ENCODE measurements at places on chromosomes 5 and 9. TPM values are rescaled to one million over a fixed set of nuclear protein-coding genes. Genes with fewer than 3 reads are reported as not detected.
A peak's percentile ranks its signal among the peaks of the same experiment; 100 is the strongest.

Gene SLC25A2
- not detected for total RNA-seq

DNA sequence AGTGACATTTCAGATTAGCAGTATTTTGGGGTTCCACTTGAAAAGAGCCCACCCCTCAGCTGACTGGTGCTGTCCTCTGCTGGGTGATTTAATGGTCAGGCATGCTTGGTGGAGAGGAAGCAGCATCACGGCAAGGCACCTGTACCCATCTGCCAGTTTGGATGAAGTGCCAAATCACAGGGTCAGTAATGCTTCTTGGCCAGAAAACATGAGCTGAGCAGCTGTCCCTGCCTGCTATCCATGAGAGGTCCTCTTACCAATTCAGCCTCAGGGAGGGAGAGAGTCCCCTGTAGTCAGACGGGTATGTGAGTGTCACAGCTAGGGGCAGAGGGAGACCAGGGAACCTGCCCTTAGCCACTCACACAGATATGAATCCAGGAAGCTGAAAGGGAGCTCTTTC lies 137.9 kb downstream of the SEC61B start:
- peaks cover 11% of the 10 kb centered on the region for H3K4me1 ChIP-seq
- no peak for DNase-seq
- H3K27me3 ChIP-seq: no peaks in the 10 kb centered on the region
- H3K4me3 ChIP-seq: no peak overlapping the region

- peaks cover 2% of the 10 kb centered on the region for H3K4me1 ChIP-seq
- no peak for DNase-seq
- peaks cover 6% of the 10 kb centered on the region for H3K36me3 ChIP-seq
- H3K27ac ChIP-seq: peak overlapping the region; percentile 99
- no peaks in the 10 kb centered on the region for H3K27me3 ChIP-seq
Measured at GRCh38 chr5:138574744-138575193, 432 bp downstream of the HSPA9 start.

- peak; percentile 3 for DNase-seq
- H3K27me3 ChIP-seq: no peaks in the 10 kb centered on the region
- H3K27ac ChIP-seq: no peak overlapping the region
- H3K36me3 ChIP-seq: no peaks in the 10 kb centered on the region
Measured at GRCh38 chr9:811106-811531, 30.4 kb upstream of the DMRT1 start.

DNA sequence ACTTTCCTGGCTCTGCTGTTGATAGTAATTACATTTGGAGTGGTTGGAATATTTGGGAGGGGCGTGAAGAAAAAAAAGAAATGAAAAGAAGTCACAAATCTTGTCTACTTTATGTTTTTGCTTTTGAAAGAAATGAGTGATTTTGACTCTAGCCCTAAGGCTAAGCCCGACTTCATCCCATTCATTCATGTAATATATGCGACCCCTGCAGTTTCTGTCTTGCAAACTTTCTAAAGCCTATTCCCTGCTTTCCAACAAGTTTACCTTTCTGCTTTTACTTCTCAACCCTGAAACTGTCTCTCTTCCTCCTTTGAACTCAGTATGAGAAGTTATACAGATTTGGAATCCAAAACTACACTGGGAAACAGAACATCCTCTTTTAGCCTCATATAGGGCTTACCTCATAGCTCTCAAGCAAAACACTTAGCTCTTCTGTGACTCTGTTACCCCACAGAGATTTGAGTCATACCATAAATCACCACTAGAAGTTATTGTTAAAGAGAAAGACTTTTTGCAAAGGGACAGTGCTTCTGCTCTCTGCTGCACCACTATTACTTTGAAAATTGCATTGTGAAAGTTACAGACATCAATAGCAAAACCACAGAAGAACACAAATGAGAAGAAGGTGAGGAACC lies 1.6 kb downstream of the CFAP95 start:
- no peaks in the 10 kb centered on the region for H3K36me3 ChIP-seq
- DNase-seq: peak; percentile 57

GRCh38 chr5:143147902-143148301 lies 255.6 kb downstream of the NR3C1 start:
- H3K27me3 ChIP-seq: no peaks in the 10 kb centered on the region
- peak overlapping the region; percentile 17 for H3K27ac ChIP-seq
- peak; percentile 79 for DNase-seq

GRCh38 chr9:6802926-6803325 lies 45.2 kb downstream of the KDM4C start:
- no peaks in the 10 kb centered on the region for H3K4me1 ChIP-seq
- no peak overlapping the region for H3K4me3 ChIP-seq
- DNase-seq: no peak
- H3K36me3 ChIP-seq: no peaks in the 10 kb centered on the region
- no peaks in the 10 kb centered on the region for H3K27me3 ChIP-seq

Gene ANP32B
- 16.7 TPM for total RNA-seq

GRCh38 chr9:76729980-76730737 lies 34.1 kb upstream of the PCA3 start:
- H3K36me3 ChIP-seq: no peaks in the 10 kb centered on the region
- no peak overlapping the region for H3K4me3 ChIP-seq

Gene NME5
- total RNA-seq: 2.5 TPM

Gene NIM1K
- 7.7 TPM for total RNA-seq

Gene C5orf46
- not detected for total RNA-seq

Gene FOXD4L4
- total RNA-seq: 0.26 TPM

DNA sequence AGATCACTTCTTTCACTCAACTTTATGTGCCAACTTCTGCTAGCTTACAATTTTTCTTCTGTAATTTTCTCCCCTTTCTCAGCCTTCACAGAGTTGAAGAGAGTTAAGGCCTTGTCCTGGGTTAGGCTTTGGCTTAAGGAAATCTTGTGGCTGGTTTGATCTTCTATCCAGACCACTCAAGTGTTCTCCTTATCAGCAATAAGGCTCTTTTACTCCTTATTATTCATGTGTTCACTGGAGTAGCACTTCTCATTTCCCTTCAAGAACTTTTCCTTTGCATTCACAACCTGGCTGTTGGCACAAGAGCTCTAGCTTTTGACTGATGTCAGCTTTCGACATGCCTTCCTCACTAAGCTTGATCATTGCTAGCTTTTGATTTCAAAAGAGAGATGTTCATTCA lies 86.9 kb upstream of the ALDH1B1 start:
- DNase-seq: no peak
- H3K27me3 ChIP-seq: peaks cover 7% of the 10 kb centered on the region
- H3K27ac ChIP-seq: no peak overlapping the region
- H3K36me3 ChIP-seq: no peaks in the 10 kb centered on the region

- no peak for DNase-seq
- H3K36me3 ChIP-seq: no peaks in the 10 kb centered on the region
- H3K4me3 ChIP-seq: no peak overlapping the region
- no peak overlapping the region for H3K27ac ChIP-seq
Measured at GRCh38 chr5:146620669-146621051, 104.7 kb upstream of the GPR151 start.

Gene PRRX2
- 4.6 TPM for total RNA-seq

Gene SVEP1
- total RNA-seq: 76.3 TPM

DNA sequence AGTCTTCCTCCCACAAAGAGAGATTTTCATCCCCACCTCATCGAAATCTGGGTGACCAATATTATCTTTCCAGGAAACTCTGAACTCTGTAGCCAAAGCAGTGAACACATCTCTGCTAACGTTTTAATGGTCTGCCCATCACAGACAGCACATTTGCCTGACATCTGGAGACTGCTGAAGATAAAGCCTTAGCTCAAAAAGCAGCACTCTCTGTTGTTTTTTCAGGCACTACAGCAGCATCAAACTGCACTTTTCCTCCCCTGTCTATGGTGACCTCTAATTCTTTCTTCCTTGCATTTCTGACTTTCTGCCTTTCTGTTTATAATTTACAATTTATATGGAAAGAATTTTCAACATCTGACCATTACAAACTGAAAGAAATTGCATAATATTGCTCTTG lies 66.8 kb downstream of the RAB3C start:
- H3K4me3 ChIP-seq: no peak overlapping the region
- H3K36me3 ChIP-seq: no peaks in the 10 kb centered on the region
- no peaks in the 10 kb centered on the region for H3K4me1 ChIP-seq

DNA sequence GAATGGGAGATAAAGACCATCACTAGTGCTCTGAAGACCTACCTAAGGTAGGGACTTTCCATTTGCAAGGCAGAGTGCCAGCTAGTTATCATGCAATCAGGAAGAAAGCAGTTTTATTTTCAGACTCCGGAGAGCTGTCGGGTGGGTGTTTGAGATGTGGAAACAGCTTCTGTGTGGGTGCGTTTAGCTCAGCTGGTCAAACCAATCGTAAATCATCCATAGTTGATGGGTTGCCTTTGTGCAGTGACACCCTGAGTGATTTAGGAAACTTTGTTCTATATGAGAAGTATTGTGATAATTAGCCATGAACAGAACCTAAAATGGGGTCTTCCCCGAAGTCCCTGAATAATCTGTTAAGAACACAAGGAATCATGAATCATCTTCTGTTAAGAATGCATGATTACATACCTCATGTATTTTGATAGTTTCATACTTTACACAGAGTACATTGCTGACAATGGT lies 284.3 kb downstream of the ARHGAP26 start:
- H3K27me3 ChIP-seq: no peaks in the 10 kb centered on the region
- peaks cover 24% of the 10 kb centered on the region for H3K4me1 ChIP-seq
- no peak overlapping the region for H3K4me3 ChIP-seq
- DNase-seq: peak; percentile 75

Gene ROR2
- 27.9 TPM for total RNA-seq

DNA sequence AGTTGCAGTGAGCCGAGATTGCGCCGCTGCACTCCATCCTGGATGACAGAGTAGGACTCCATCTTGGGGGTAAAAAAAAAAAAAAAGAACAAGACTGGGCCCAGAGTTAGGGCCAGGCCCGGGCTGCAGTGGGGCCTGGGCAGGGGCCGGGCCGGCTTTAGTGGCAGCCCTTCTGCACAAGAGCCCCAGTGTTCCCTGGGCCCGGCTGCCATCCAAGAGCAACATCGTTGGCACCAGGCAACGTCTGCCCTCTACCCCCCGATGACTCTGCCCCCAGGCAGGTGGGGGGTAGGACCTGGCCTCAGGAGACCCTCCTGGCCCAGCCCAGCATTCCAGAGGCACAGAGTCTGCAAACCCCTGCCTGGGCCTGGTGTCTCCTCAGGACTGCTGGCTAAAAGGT lies 4.9 kb upstream of the FGFR4 start:
- peaks cover 6% of the 10 kb centered on the region for H3K27me3 ChIP-seq
- no peak overlapping the region for H3K27ac ChIP-seq
- no peak overlapping the region for H3K4me3 ChIP-seq
- no peaks in the 10 kb centered on the region for H3K4me1 ChIP-seq
- DNase-seq: no peak

Gene SLC22A4
- 4.1 TPM for total RNA-seq

DNA sequence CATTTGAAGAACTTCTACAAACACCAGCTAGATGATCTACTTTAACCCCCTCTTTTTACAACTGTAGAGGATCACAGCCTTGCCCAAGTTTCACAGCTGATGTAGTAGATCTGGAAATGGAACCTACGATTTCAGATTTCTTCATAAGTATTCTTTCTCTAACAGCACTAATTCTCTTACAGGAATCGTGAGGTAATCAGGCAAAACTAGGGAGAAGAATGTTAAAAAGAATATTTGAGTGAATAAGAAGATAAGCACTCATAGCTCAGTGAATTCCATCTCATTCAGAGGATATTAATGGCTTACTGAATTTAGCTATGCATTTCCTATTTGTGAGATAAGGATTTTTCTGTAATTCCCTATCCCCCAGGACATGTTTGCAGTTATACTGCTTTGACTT lies 42.1 kb downstream of the NADK2 start:
- H3K4me1 ChIP-seq: peaks cover 3% of the 10 kb centered on the region
- H3K27ac ChIP-seq: no peak overlapping the region
- H3K4me3 ChIP-seq: no peak overlapping the region

Gene SNX18
- 109 TPM for total RNA-seq

- no peaks in the 10 kb centered on the region for H3K4me1 ChIP-seq
- H3K36me3 ChIP-seq: no peaks in the 10 kb centered on the region
- DNase-seq: no peak
- no peak overlapping the region for H3K27ac ChIP-seq
- no peaks in the 10 kb centered on the region for H3K27me3 ChIP-seq
- no peak overlapping the region for H3K4me3 ChIP-seq
Measured at GRCh38 chr9:93260263-93261066, 76.5 kb downstream of the WNK2 start.

Gene TLX3
- total RNA-seq: not detected

Data from fibroblast of lung (primary cell).